ENCODE measurements at places on chromosomes 5 and 9.

- DNase-seq, result no peak
Measured at GRCh38 chr9:124444166-124444565, 6.1 kb upstream of the ADGRD2 start.

- peak; percentile 65 for DNase-seq
Measured at GRCh38 chr5:32504989-32505596, 60.6 kb upstream of the ZFR start.

- no peak for DNase-seq
Measured at GRCh38 chr5:99795031-99795430, 740.1 kb upstream of the FAM174A start.

DNA sequence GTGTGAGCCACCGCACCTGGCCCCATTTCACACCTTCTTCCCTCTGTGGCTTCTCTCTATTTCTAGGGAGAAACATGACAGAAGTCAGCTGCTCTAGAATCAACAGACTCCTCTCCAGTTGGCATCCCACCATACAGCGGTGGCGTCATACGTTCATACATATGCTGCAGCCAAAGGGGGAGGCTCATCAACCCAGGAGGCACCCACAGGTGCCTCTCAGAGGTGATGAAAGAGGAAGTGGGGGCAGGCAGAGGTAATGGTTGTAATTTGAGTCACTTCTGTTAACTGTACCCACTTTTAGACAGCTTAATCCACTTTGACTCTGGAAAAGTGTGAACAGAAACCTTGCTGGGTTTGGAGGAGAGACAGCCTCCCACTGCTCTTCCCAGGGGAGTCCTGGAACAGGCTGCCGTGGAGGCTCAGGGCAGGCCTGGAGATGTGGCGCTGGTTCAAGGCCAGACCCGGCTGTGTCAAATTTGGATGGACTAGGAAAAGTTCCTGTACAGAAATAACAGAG lies 47.3 kb upstream of the SUB1 start:
- no peak for DNase-seq

GRCh38 chr5:137901011-137901817 lies 12.0 kb downstream of the PKD2L2 start:
- DNase-seq, result no peak

GRCh38 chr9:69136779-69137178 lies 37.3 kb upstream of the TJP2 start:
- DNase-seq, result no peak
